Posterior cingulate gyrus (tissue), 11 donors: ENCODE measurements at places on chromosomes 13 and 19.
A peak's percentile ranks its signal among the peaks of the same experiment; 100 is the strongest.

- DNase-seq: no peak
Measured at GRCh38 chr19:33520048-33520643, 1.4 kb downstream of the PEPD start.

DNA sequence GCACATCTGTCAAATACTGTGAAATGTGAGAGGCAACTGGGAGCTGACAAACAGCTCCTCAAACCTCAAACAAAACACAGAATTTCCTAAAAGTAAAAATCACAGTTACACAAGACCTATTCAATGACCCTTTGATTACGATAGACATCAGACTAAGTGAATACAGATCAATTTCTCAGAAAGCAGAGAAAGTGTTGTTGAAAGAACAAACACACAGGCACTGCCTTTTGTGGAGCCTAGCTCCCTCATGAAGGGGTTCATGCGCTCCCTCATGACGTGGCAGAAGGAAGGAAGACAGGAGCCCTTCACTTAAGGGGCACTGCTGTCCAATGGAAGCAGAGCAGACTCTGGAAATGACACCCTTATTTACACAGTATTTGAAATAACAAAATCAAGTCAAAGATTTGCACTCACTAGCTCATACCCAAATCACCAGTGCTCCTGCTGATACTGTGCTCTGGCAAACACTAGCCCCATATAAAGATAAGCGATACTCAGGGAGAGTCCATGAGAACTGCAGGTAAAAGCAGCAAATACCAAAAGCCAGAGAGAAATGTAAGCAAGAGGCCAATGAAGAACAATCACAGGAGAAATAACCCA lies 144.9 kb downstream of the KLF12 start:
- no peak for DNase-seq

DNA sequence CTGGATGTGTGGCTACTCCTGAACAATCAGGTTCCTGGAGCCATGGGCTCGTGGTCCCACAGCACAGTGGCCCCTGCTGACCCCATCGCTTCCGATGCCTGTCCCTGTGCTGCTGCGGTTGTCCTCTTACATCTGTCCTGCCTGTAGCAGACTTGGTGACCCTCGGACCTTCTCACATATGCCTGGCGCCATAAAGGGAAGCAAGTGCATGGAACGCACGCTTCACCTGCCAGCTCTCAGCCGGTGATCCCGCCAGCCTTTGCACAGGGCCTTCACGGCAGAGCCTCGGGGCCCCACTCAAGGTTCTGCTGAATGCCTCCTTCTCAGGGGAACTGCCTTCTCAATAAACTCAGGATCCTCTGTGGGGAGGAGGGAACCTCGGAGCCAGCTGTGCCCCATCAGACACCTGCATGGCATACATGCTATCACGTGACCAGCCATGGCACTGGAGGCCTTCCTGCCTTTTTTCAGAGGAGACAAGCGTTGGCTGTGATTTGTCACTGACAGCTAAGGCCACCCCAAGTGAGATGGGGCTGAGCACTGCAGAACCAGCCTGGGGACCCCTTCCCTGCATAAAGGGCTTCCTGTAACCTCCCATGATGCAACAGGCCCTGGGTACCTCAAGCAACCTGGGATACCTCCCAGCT lies 24.3 kb downstream of the PEPD start:
- peak; percentile 74 for DNase-seq

DNA sequence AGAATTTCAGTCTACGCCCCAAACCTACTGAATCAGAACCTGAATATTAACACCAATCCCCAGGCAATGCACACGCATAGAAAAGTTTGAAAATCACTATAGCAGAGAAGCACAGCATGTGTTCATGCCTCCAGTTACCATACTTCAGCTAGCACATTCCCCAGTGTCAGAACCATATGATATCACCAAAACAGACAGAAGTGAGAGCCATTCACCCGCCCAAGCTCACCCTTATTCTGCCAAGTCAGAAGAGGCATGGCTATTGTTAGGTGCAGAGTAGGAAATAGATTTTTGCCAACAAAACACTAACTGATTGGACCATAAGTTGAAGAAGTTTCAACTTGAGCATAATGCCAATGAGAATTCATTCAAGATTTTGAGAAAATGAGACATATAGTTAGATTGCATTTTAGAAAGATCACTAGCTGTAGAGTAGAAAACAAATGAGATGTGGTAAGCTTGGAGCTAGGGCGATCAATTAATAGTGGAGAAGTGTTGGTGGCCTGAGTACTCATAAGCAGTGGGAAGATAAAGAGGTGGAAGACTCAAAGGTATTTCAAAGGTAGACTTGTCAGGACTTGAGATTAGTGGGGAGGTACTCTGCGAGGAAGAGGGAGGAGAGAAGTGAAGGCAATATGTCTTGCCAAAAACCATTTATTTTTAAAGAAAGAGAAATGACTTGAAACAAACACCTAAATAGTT lies 492.4 kb downstream of the SUCLA2 start:
- DNase-seq: no peak

GRCh38 chr13:79709471-79709870 lies 228.5 kb downstream of the NDFIP2 start:
- DNase-seq: no peak

- DNase-seq: peak; percentile 90
Measured at GRCh38 chr19:39328046-39328705, 7.5 kb upstream of the LRFN1 start.

- DNase-seq: peak; percentile 92
Measured at GRCh38 chr19:6459262-6460098, at the start of gene SLC25A23. SLC25A23 (minus strand) TSS chr19:6459792; CDS start chr19:6459628, 164 bp downstream.

DNA sequence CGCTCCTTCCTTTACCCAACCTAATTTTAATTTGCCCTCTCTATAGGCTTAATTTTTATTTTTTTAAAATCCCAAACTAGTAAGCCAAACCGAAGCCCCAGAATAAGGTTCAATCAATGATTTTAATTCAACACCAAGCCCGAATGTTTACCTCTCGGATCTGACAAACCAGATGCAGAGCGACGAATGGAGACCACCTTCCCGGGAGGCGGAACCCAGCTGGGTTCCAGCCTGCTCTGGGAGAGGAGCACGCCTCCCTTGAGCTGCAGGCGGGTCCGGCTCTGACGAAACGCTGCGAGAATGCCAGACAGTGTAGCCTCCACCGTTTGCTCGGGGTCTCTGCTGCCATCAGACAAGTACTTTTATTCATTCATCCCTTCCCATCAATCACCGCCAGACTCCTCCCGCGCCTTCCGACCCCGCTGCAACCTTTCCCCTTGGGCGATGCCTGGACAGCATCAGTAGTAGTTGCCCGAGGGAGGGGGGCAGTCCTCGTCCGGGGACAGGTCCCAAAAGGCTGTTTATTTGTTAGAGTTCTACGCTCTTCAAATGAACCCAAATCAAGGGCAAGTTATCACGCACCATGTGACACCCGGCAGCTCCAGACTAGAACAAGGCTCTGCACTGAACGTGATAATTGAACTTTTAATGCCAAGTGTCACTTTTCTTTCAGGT lies 752 bp upstream of the EDNRB start:
- peak; percentile 40 for DNase-seq

DNA sequence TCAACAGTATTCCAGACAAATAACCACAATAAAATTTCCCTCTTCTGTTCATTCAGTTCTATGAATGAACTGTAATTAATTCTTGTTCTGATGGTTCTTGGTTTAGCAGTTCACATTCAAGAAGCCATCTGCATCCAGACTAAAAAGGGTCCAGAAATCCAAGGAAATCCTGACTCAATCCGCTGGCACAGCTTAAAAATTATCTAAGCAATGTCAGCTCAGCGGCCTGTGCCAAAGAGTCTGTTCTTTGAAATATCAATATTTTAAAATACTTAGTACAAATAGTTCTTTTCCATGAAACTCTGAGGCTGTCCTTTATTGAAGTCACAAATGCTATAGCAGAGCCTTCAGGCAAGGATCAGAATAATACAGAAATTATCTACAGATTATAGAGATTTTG lies 57.2 kb downstream of the DHRS12 start:
- no peak for DNase-seq

DNA sequence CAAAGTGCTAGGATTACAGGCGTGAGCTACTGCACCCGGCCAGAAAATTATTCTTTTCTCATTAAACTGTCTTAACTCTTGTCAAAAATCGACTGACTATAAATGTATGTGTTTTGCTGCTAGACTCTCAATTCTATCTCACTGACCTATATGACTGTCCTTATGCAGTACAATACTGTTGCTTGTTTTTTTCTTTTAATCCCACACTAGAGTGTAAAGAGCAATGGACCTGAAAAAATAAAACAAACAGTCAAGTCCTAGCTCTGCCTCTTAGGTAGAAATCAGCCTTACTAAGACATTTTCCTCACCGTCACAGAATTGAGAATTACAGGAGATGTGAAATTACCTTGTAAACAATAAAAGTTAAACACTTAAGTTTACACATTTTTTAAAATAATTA lies 35.1 kb downstream of the INTS6 start:
- DNase-seq: no peak

DNA sequence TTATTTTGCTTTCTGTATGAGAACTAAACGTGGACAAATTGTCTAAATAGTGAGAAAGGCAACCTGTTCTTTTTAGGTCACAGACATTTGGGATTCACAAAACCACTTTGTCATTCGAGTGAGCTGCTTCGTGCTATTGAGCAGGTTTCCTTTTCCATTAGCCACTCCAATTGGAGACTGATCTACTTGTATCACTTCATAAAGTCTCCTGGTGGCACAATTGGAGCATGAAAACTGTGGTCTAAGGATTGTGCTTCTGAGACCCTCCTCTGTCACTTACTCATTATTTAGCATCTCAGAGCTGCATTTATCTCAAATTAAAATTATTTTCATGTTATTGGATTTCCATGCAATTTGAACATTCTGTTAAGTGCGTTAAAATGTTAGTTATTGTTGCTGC lies 397.7 kb downstream of the TDRD3 start:
- no peak for DNase-seq

DNA sequence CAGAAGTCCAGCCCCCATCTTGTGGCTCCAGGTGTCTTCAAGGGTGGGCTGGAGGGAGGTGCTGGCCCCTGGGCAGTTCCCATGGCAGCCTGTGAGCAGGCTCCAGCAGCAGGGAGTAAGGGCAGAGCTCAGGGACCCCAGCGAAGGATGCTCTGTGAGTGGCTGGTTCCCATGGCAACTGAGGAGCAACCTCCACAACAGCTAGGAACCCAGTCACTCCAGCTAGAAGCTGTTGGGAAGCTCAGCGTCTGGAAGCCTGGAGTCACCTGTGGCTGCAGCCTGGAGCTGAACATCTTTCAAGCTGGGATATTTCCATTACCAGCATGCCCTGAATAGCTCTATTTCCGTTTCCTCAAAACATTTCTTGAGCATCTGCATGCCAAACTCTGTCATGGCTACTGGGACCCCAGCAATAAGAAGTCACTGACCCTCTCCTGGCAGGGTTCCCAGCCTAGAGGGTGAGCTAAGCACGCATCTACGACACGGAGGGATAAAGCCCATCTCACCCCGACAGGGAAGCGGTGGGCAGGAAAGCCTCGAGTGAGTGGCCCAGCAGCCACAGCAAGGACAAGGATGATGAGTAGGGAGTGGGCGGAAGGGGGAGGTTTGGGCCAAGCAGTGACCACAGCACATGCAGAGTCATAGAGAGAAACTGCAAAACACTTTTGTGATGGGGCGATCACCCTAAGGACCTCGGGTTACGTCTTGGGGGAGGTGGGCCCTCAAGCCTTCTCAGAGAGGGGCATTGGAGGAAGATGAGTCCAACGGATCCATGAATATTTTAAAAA lies 52.6 kb downstream of the ALOX5AP start:
- DNase-seq: no peak

GRCh38 chr19:10661946-10662345 lies 7.8 kb downstream of the ILF3 start:
- no peak for DNase-seq

DNA sequence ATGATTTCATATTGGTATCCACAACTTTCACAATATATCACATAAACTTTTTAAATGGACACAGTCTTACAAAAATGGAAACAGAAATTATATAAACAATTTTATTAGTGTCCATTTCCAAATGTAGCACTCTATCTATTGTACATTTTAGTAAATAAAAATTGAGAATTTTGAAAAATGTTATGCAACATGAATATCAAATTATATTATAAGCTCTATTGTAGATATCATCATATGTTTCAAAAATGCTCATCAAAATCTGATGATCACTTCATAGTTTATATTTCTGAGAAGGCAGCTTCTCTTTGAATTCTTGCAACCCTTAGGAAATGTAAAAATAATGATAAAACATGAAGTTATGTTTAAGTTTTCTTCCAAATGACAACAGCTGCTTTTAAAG lies 1928.6 kb downstream of the PCDH9 start:
- no peak for DNase-seq

GRCh38 chr19:33226550-33227241 lies 1.0 kb upstream of the SLC7A10 start:
- DNase-seq: no peak

DNA sequence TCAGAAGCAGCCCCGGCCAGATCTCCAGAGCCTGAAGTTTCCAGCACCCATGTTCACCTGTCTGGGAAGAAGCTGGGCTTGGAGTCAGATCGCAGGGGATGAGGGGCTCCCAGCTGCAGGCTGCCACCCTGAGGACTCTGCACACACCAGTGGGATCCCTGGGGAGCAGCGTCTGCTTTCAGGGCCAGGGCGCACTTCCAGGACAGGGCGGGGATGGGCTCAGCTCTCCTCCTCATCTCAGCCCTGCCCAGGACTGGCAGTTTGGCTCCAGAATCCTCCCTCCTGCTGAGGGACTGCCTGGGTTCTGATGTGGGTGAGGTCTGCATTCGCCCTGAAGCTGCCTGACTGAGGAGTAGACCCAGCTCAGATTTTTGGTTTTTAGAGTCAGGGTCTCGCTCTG lies 3.5 kb downstream of the SLC7A9 start:
- no peak for DNase-seq

- no peak for DNase-seq
Measured at GRCh38 chr13:21106089-21106488, 44.7 kb upstream of the LATS2 start.

DNA sequence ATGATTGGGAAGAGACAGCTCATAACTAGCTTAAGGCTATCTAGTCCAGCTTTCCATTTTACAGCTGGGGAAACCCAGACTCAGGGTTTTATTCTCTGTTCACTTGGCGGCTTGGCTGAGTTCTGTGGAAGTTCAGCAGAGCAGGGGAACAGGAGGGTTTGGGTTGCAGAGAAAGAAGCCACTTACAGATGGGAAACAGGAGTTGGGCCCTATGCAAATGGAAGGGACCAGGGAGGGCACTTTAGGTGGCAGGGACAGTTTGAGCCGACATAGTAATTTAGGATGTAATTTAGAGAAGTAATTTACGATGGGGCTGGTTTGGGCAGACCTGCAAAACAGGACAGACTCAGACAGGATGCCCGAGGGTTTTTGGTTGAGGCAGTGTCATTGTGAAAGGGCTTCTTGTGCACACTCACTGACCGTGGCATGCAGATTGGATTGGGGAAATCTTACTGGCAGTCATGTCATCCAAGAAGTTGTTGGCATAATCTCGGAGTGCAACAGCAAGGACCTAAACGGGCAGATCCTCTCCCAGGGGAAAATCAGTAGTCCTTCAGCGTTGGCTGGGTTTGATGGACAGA lies 47.3 kb upstream of the GPR183 start:
- no peak for DNase-seq

- no peak for DNase-seq
Measured at GRCh38 chr19:41861846-41862245, 1.8 kb downstream of the RPS19 start.

- no peak for DNase-seq
Measured at GRCh38 chr19:14722127-14722526, 32.3 kb downstream of the ZNF333 start.

GRCh38 chr13:113260996-113261395 lies 36.0 kb upstream of the LAMP1 start:
- DNase-seq: no peak
